HEK293T (cell line): ENCODE measurements at places on chromosomes 1 and 21.

GRCh38 chr1:150268340-150268704 is 494 bp downstream of the APH1A start:
- peak; percentile 43 for DNase-seq

- no peak for DNase-seq
Observed at GRCh38 chr1:211750599-211750998, 75.2 kb upstream of the NEK2 start.

DNA sequence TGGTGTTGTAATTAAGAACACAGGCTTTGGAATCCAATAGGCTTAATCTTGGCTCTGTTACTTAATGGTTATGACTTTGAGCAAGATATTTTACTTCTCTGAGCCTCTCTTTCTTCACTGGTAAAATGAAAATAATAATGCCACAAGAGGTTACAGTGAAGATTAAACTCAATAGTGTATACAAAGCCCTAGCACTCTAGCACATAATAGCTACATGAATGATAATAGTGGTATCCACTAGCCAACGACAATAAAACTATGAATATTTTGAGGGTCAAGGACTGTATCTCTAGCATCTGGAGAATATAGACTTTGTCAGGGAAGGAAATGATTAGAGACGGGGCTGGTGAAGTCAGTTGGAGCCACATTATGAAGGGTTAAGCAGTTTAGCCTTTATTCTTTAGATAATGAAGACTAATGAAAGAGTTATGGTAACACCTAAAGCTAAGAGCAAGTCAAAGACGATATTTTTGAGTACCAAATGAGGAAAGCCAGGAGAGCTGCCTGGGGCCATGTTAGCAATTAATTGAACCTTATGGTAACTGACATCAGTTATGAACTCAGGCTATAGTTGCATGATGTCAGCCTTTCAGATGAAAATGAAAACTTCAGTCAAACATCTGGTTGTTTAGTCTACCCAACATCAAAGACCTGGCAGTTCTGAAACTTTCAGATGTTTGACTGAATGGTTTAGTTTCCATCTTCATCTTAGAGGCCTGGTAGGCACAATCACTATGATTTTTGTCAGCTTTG is 32.8 kb upstream of the RNF11 start:
- no peak for DNase-seq

DNA sequence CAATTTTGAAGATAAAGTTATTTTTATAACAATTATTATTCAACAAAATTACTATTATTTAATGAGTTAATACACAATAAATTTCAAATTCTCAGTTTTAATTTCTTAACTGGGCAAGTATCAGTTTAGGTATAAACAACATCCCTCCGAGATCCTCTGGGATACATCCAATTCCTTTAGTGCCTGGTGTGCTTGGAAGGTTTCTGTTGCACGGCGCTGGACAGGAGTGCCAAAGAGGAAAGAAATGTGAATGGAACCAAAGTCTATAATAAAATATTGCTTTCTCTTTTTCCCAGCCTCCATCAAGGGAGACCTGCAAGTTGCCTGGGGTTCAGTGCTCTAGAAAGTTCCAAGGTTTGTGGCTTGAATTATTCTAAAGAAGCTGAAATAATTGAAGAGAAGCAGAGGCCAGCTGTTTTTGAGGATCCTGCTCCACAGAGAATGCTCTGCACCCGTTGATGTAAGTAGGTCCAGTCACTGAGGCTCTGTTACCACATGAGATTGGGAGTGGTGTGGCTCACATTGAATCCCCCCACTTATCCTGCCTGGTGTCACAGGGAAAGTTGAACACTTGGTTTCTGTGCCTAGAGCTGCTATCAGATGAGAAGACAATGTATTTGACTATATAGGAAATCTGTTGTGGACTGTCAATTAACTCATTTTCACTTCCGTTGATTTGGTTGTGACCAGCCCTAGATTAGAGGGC is 22.8 kb downstream of the DDR2 start:
- DNase-seq = no peak

DNA sequence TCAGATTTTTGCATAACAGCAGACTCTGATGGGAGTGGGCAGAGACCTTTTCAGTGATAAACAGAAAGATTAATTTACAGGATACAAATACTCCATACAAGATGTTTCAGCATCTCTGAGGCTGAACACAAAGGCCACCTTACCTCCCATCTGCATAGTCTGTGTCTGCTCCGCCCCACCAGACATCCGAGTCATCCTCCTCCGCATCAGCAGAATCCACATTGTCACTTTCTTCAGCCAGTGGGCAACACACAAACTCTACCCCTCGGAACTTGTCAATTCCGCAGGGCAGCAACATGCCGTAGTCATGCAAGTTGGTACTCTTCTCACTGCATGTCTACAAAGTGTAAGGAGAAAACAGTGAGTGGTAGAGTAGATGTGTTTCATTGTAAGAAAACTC is 119.7 kb downstream of the APP start:
- DNase-seq = no peak

DNA sequence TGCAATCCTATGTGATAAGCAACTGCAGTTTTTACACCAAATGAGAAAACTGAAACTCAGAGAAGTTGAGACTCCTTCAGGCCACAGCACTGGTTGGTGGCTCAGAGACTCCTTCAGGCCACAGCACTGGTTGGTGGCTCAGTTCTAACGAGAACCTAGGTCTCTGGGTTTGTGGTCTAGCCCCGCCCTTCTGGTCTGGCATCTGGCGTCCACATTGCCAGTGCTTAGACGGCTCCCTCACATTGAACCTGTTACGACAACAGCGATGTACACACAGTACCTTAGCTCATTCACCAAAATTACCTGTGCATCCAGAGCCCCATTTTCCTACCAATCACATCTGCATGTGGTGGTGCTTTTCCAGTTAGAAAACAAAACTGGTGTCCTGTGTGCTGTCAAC is 66.1 kb downstream of the NID1 start:
- no peak for DNase-seq

DNA sequence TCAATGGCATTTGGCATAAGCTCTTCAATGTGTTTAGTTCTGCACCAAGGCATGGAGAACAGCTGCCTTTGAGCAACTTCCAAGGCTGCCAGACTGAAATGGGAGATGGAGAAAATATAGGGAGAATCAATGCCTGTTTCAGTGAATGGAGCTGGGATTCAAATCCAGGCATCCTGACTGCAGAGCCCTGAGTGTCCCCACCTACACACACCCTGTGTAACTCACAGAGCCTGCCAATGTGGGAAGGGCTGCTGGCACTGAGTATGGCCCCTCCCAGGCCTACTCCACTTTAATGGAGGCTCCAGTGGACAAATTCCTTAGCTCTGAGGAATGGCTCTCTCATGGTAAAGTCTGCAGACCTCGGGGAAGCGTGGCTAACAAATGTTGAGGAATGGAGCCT is 145.6 kb upstream of the TNR start:
- DNase-seq = no peak

- DNase-seq = no peak
Observed at GRCh38 chr1:88175120-88175630, 508.9 kb upstream of the PKN2 start.

GRCh38 chr1:66395202-66396061 is 138.5 kb upstream of the SGIP1 start:
- no peak for DNase-seq

GRCh38 chr1:147168626-147169058 is 3.6 kb downstream of the PRKAB2 start:
- no peak for DNase-seq
